ENCODE measurements at places on chromosomes 3 and 15. TPM values are rescaled to one million over a fixed set of nuclear protein-coding genes. Genes with fewer than 3 reads are reported as not detected.

Gene PPARG
- 3.2 TPM for total RNA-seq

Gene PLA2G4D
- total RNA-seq, result not detected

Gene BCHE
- 3.1 TPM for total RNA-seq

Gene KBTBD13
- total RNA-seq, result not detected

Gene ACAN
- 0.03 TPM for total RNA-seq

Gene LRTM1
- not detected for total RNA-seq

Gene ABHD10
- total RNA-seq, result 18.7 TPM

Gene ROPN1
- not detected for total RNA-seq

Gene CHRFAM7A
- total RNA-seq, result 1.9 TPM

Gene CDC25A
- 14.8 TPM for total RNA-seq

DNA sequence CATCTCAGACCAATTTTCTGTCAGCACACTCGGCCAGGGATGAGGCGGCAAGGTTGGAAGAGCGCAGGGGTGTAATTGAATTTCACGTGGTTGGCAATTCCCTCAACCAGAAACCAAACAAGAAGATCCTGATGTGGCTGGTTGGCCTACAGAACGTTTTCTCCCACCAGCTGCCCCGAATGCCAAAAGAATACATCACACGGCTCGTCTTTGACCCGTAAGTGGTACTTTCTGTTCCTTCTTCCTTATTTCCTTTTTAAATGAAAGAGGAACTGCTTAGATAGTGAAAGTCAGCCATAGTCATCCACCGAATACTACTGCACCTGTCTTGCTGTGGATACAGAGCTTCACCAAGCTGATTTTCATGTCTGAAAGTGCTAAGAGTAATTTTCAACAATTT is 60.1 kb downstream of the SGO1 start:
- H3K4me3 ChIP-seq, result no peak overlapping the region
- no peak overlapping the region for H3K27ac ChIP-seq
- H3K27me3 ChIP-seq, result peaks cover 2% of the 10 kb centered on the region

GRCh38 chr15:88900309-88900981 is 5.1 kb upstream of the HAPLN3 start:
- peak overlapping the region; percentile 26 for H3K4me3 ChIP-seq
- no peak overlapping the region for H3K27ac ChIP-seq
- peaks cover 21% of the 10 kb centered on the region for H3K36me3 ChIP-seq
- DNase-seq, result no peak
- peaks cover 39% of the 10 kb centered on the region for H3K4me1 ChIP-seq
- peaks cover 10% of the 10 kb centered on the region for H3K27me3 ChIP-seq

- no peak overlapping the region for H3K27ac ChIP-seq
- DNase-seq, result no peak
- H3K36me3 ChIP-seq, result no peaks in the 10 kb centered on the region
- no peaks in the 10 kb centered on the region for H3K27me3 ChIP-seq
- H3K4me3 ChIP-seq, result no peak overlapping the region
These were observed 43.1 kb downstream of the FAM3D start for GRCh38 chr3:58623478-58623877.

DNA sequence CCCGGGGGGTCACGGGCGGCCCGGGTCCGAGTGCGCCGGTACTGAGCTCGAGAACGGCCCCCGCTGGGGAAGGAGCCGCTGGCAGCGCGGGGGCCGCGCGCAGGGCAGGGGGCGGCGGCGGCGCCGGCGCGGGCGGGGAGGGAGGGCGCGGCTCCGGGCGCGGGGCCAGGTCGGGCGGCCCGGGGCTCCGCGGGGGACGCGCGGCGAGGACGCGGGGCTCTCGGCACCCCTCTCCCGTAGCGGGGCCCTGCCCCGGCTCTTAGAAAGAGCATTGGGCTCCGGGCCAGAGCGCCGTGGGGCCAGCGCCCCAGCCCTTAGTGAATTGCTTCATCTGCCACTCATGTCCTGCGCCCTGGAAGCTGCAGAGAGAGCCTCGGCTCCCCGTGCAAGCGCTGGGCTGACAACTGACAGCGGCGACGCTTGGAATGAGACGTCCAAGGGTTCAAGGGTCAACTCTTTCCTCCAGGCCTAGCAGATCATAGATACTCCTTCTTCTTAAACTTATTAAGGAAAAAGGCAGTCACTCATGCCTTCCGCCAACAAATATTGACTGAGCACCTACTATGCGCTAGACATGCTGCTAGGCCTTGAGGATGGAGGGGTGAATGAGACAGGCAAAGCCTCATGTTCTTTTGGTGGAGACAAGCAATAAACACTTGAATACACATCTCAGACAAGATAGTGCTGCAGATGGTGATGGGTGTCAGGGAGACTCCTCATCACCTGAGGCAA is 140.8 kb downstream of the SMAD6 start:
- peaks cover 5% of the 10 kb centered on the region for H3K4me1 ChIP-seq
- peak overlapping the region; percentile 82 for H3K4me3 ChIP-seq
- no peak overlapping the region for H3K27ac ChIP-seq

- H3K27ac ChIP-seq, result no peak overlapping the region
- no peaks in the 10 kb centered on the region for H3K4me1 ChIP-seq
- H3K4me3 ChIP-seq, result no peak overlapping the region
- DNase-seq, result no peak
- H3K36me3 ChIP-seq, result no peaks in the 10 kb centered on the region
These were observed 592.8 kb upstream of the GBE1 start for GRCh38 chr3:82354228-82354627.

- no peak overlapping the region for H3K4me3 ChIP-seq
- peaks cover 13% of the 10 kb centered on the region for H3K36me3 ChIP-seq
- no peak overlapping the region for H3K27ac ChIP-seq
- no peak for DNase-seq
These were observed 8.5 kb upstream of the FANCD2 start for GRCh38 chr3:10017636-10018292.

DNA sequence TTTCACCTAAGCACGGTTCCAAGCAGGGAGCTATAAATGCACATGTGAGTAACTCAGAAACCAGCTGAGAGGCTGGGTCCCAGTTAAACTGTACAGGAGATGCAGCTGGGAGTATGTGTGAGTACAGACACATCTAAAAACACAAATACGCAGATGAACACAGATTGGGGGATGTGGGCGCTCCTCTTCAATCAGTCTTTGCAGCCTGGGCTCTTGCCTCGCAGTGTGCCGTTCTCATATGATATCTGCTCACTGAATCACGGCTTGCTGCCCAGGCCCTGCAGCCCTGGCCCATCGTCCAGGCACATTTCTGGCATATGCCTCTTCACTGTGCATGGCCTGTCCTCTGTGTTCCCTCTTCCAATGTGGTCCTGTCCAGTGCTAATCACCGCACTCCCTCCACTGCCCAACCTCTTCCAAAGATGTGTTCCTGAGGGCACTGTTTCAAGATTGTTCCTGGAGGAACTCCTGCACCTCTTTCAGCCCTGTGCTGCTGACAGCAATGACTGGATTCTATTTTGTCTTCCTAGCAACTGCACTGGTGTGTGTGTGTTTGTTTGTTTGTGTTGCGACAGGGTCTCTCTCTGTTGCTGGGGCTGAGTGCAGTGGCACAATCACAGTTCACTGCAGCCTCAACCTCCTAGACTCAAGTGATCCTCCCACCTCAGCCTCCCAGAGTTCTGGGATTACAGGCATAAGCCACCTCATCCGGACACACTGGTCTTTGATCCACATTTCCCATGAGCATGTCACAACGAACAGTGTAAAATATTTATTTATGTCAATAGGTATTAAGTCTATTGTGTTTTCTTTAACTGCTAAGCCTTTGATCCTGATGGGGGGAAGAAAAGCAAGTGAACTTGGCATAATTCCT is 17.0 kb downstream of the CA12 start:
- no peak for DNase-seq
- H3K4me1 ChIP-seq, result peaks cover 2% of the 10 kb centered on the region
- peaks cover 11% of the 10 kb centered on the region for H3K36me3 ChIP-seq
- no peak overlapping the region for H3K27ac ChIP-seq
- H3K27me3 ChIP-seq, result peaks cover 5% of the 10 kb centered on the region

GRCh38 chr3:170490828-170491560 is 72.3 kb downstream of the CLDN11 start:
- peaks cover 8% of the 10 kb centered on the region for H3K36me3 ChIP-seq
- H3K4me3 ChIP-seq, result no peak overlapping the region
- no peaks in the 10 kb centered on the region for H3K4me1 ChIP-seq
- no peak overlapping the region for H3K27ac ChIP-seq
- DNase-seq, result no peak

- no peaks in the 10 kb centered on the region for H3K36me3 ChIP-seq
- H3K4me1 ChIP-seq, result peaks cover 5% of the 10 kb centered on the region
- no peak overlapping the region for H3K27ac ChIP-seq
- H3K4me3 ChIP-seq, result no peak overlapping the region
These were observed 31.9 kb upstream of the IGF1R start for GRCh38 chr15:98616397-98616796.

DNA sequence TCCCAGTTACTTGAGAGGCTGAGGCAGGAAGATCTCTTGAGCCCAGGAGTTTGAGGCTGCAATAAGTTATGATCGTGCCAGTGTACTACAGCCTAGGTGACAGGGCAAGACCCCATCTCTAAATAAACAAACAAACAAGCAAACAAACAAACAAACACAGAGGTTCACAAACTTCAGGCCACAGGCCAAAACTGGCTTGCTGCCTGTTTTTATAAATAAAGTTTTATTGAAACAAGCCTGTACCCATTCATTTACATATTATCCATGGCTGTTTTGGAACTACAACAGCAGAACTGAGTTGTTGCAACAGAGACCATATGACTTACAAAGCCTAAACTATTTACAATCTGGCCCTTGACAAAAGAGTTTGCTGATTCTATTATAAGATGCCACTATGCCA is 6.5 kb downstream of the DYNC1LI1 start:
- H3K4me3 ChIP-seq, result no peak overlapping the region
- no peak for DNase-seq
- peaks cover 9% of the 10 kb centered on the region for H3K36me3 ChIP-seq

- no peaks in the 10 kb centered on the region for H3K4me1 ChIP-seq
- no peak overlapping the region for H3K4me3 ChIP-seq
- H3K36me3 ChIP-seq, result peaks cover 14% of the 10 kb centered on the region
- H3K27ac ChIP-seq, result no peak overlapping the region
- H3K27me3 ChIP-seq, result no peaks in the 10 kb centered on the region
- no peak for DNase-seq
These were observed 30.0 kb downstream of the ZDHHC23 start for GRCh38 chr3:113977822-113978221.

- H3K36me3 ChIP-seq, result peaks cover 5% of the 10 kb centered on the region
- DNase-seq, result no peak
- H3K4me1 ChIP-seq, result no peaks in the 10 kb centered on the region
- peaks cover 8% of the 10 kb centered on the region for H3K27me3 ChIP-seq
- H3K4me3 ChIP-seq, result no peak overlapping the region
- H3K27ac ChIP-seq, result no peak overlapping the region
These were observed 6.4 kb downstream of the STRA6 start for GRCh38 chr15:74196175-74196574.

DNA sequence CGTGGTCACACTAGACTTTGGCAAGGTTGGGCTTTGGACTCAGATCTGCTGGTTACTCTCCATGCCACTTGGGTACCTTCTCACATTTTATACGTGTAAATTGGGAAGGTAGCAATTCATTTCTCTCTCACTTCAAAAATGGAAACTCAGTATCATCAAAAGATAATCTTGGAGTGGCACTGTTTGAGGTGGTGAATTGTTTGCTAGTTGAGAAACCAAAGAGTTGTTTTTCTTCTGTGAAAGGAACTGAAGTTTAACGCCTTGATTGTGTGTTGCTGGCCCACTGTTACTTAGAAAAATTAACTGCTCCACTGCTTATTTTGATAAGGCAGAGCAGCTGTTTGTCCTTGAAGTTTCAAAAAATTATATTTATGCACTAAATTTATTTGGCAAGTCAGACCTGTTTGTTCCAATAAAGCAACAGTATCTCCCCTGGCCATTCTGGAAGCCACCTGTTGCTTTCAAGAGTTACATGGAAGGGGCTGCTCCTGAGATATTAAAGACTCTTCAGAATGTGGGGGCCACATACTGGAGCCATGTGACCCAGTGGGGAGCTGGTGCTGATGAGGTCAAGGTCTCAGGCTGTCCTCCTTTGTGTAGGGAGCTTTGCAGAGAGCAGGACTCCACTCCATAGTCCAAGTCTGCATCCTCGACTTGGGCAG is 16.2 kb downstream of the PLCL2 start:
- peaks cover 6% of the 10 kb centered on the region for H3K4me1 ChIP-seq
- no peak overlapping the region for H3K4me3 ChIP-seq
- H3K27me3 ChIP-seq, result peaks cover 2% of the 10 kb centered on the region
- no peak overlapping the region for H3K27ac ChIP-seq
- no peaks in the 10 kb centered on the region for H3K36me3 ChIP-seq

DNA sequence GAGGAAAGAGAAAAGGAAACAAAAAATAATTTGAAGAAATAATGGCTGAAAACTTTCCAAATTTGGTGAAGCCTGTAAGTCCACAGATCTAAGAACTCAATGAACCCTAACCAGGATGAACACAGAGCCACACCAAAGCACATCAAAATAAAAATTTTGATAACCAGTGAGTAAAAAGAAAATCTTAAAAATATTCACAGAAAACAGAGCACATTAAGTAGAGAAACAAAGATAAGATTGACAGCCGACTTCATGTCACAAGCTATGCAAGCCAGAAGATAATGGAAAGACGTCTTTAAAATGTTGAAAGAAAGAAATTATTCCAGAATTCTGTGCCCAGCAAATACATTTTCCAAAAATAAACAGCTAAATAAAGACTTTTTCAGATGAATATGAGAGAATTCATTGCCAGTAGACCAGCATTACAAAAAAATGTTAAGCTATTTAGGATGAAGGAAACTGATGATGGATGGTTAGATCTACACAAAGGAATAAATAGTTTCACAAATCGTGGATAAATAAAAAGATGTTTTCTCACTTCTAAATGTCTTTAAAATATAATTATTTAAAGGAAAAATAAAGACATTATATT is 140.2 kb upstream of the SKOR1 start:
- H3K4me1 ChIP-seq, result no peaks in the 10 kb centered on the region
- H3K4me3 ChIP-seq, result no peak overlapping the region
- no peak overlapping the region for H3K27ac ChIP-seq
- DNase-seq, result no peak

GRCh38 chr3:167728176-167728575 is 6.5 kb downstream of the PDCD10 start:
- peaks cover 3% of the 10 kb centered on the region for H3K36me3 ChIP-seq
- no peak for DNase-seq
- H3K4me3 ChIP-seq, result no peak overlapping the region
- peaks cover 2% of the 10 kb centered on the region for H3K27me3 ChIP-seq

DNA sequence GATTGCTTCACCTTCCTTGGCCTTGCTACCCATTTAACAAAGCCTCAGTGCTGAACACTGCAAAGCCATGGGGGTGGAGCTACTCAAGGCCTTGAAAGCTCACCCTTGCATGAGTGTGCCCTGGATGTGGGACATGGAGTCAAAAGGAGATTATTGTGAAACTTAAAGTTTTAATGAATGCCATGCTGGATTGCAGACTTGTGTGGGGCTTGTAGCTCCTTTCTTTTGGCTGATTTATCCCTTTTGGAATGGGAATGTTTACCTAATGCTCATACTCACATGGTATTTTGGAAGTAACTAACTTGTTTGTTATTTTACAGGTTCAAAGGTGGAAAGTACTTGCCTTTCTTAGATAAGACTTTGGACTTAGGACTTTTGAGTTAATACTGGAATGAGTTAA is 538.5 kb upstream of the NECTIN3 start:
- DNase-seq, result no peak
- no peak overlapping the region for H3K4me3 ChIP-seq
- H3K36me3 ChIP-seq, result no peaks in the 10 kb centered on the region
- no peaks in the 10 kb centered on the region for H3K27me3 ChIP-seq
- H3K27ac ChIP-seq, result no peak overlapping the region

- no peak overlapping the region for H3K27ac ChIP-seq
- no peak overlapping the region for H3K4me3 ChIP-seq
- no peak for DNase-seq
- H3K27me3 ChIP-seq, result no peaks in the 10 kb centered on the region
- no peaks in the 10 kb centered on the region for H3K4me1 ChIP-seq
- no peaks in the 10 kb centered on the region for H3K36me3 ChIP-seq
These were observed 1.3 kb upstream of the TP63 start for GRCh38 chr3:189629803-189630455.

Measured in endothelial cell (in vitro differentiated cells).